Ureter (tissue), 1 donor: ENCODE measurements at places on chromosomes 5 and 9. TPM values are rescaled to one million over a fixed set of nuclear protein-coding genes. Genes with fewer than 3 reads are reported as not detected.

DNA sequence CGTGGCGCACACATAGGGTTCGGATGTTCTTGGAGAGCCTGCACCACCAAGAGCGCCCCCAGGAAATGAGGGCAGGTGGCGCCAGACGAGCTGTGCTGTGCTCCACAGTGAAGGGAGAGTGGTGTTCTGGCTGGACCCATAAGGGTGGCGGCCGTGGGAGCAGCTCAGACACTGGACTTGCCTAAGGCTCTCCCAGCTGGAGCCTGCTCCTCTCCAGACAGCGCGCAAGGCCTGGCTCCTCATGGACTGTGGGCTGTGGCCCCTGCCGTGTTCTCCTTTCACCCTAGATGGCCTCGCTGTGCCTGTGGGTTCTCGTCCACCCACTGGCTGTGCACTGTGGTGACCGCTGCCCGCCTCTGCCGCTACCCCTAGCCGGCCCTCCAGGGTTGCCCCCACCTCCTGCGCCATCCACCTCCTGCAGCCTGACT is 92.9 kb downstream of the EHMT1 start:
- DNase-seq, result no peak

DNA sequence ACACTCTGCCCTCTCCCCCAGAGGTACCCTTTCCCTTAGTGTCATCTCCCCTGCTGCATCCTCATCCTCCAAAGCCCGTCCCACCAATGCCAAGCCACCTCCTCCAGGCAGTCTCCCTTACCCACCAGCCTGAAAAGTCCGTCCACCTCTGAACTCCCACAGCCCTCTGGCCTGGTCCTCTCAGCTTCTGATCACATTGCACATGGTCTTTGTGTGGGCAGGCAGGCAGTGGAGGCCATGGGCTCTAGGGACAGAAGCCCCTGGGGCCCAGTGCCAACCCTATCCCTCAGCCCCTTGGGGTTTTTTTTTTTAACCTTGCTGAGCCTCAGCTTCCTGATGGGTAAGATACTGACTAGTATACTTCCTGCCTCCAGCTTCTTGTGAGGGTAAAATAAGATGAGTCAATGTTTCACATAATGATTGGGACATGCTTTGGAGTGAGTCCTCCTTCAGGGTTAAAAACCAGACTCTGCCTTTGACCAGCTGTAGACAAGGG is 19.4 kb downstream of the CSF1R start:
- no peak for DNase-seq

The HTR4 gene
- total RNA-seq, result not detected

GRCh38 chr9:131277287-131277909 is 1.1 kb upstream of the FAM78A start:
- DNase-seq, result no peak

DNA sequence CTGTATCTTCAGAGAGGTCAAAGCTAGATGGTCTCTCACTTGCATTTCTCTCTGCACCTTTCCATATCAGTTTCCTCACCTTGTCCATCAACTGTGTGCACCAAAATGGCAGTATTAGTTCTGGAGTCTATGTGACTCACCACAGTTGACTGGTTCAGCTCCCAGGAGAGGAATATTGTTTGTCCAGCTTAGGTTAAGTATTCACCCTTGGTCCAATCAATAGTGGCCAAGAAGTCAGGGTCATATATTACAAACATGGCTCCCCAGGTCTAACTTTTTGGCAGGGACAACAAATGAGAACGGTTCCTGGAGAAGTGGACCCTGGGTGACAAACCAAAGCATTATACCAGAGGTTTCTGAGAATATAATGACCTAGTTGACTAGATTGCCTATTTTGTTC is 24.9 kb upstream of the CDC23 start:
- DNase-seq, result no peak

DNA sequence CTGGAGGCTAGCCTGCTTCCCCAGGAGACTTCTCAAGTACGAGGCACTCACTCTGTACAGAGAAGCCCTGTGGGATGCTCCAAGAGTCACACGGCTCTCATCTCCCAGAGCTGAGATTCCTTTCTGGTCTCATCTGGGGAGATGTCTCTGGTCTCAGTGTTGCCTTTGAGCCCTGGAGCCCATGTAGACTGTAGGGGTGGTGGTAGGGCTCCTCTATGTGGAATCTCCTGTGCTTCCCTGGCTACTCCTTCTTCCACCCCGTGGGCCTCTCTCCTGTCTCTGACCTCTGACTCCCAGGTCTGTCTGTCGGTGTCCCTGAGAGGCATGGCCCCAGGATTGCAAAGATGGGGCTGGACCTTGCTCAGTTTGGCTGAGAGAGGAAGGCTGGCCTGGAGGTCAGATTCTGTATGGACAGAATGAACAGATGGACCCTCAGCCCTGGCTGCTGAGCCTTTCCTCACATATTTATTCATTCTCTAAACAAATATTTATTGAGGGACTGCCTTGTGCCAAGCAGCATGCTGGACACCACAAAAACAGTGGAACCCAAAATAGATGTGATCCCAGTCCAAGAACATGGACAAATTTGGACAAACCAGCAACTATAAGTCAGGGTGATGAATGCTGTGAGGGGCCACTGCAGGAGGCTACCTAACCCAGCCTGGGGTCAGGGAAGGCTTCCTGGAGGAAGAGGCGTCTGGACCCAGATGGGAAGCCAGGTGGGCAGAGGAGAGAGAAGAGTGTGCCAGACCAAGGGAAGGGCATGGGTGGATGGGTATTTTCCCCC is 2.6 kb downstream of the CCL19 start:
- DNase-seq, result no peak

The LHFPL2 gene
- 33.3 TPM for total RNA-seq

- DNase-seq, result no peak
These were observed 53.4 kb upstream of the SNAPC3 start for GRCh38 chr9:15369238-15369637.

GRCh38 chr9:121085661-121086060 is 10.9 kb downstream of the CNTRL start:
- DNase-seq, result no peak

DNA sequence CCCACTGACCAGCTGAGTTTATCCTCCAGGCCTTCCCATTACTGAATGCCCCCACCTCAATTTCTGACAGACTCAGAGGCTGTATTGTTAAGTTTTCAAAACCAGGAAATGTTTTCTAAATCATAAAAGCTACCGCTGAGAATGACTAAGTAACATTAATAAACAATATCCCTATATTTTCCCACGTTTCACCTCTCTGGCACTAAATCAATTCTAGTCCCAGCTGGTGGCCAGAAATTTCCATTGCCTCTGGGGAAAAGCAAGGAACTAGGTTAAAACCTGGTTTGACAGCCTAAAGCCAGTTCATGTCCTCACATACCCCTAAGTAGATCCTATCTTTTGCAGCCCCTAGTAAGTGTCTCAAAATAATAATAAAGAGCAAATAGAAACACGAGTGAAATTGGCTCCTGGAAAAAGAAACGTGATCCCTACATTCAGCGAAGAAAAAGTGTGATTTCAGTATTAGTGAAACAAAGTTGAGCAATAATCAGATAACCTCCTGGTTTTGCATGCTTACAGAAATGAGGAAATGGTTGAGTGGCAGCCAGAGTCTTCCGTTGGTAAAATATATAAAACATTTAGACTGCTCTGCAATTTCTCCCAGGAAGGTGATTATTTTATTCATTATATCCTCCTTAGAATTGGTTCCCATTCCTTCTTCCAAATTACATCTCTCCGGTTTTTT is 110.9 kb downstream of the ESM1 start:
- no peak for DNase-seq

GRCh38 chr5:128241051-128241695 is 157.6 kb downstream of the SLC12A2 start:
- no peak for DNase-seq

- DNase-seq, result no peak
These were observed 17.1 kb upstream of the SYNPO start for GRCh38 chr5:150623152-150623877.

GRCh38 chr5:57207007-57207653 is 33.3 kb downstream of the GPBP1 start:
- DNase-seq, result no peak

DNA sequence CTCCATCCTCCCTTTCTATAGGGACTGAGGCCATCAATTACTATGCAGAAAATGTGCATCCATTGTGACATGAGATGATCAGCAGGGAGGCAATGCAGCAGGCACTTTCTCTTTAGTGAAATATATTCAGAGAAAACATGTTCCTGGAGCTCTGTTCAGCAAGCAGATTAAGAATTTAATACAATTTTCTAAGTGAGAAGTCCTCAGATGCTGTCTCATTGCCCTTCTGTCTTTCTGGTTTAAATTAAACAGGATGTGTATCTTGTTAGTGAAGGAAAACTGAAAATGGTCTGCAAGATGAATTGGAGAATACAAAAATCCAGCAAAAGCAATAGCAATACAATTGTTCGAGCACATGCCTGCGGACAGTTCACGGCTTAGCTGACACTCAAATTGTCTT is 445.8 kb upstream of the RIOK2 start:
- DNase-seq, result no peak

The NTRK2 gene
- total RNA-seq, result 3.0 TPM

DNA sequence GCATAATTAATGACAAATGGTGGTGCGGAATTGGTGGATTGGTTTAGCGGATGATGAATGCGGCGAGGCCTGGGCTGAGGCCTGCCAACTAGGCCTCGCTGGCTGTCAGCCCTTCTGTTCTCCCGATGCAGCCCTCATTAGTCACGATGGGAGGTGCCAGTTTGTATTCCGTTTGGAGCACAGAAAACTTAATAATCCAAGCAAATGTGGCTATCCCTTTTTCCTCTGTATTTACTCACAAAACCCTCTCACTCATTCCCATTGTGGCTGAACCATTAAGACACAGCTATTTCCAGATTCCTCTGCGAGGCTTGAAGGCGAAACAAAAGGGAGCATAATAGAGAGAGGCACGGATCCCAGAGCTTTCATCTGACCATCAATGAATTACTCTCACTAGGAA is 114.3 kb downstream of the MVB12B start:
- no peak for DNase-seq

The PCDHB10 gene
- 2.5 TPM for total RNA-seq

- no peak for DNase-seq
These were observed 7.1 kb upstream of the OR5C1 start for GRCh38 chr9:122781671-122782070.

DNA sequence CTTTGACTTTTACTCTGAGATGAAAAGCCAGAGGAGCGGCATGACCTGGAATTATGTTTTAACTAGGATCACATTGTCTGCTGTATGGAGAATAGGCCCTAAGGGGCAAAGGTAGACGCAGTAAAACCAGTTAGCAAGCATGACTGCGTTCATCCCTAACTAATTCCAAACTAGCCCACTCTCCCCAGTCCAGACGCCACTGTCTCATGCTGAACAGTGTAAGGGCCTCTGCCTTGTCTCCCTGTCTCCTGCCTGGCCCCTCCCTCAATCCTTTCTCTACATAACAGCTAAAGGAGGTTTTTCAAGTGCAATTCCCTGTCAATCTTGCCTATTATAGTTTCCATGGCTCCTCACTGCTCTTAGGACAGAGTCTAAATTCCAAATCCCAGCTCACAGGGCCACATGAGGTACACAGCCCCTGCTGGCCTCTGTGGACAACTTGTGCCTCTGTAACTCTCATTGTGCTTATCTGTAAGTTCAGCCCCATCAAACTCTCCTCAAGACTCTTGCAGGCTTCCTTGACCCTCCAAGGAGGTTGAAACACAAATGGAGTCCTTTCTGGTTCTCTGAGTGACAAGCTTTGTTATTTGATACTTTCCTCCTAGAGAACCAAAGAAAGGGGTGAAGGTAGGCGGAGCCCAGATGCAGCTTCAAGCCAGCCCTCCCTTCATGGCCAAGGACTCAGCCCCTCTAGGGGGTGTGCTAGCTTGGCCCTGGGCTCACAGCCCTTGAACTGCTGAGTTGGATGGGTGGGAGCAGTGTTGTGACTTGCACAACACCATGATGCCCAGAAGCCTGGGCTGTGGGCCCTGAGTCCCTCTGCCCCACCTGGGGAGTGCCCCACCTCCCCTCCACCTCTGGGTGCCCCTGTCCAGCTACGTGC is 16.0 kb upstream of the SLC22A4 start:
- no peak for DNase-seq

The WHRN gene
- 11.8 TPM for total RNA-seq

DNA sequence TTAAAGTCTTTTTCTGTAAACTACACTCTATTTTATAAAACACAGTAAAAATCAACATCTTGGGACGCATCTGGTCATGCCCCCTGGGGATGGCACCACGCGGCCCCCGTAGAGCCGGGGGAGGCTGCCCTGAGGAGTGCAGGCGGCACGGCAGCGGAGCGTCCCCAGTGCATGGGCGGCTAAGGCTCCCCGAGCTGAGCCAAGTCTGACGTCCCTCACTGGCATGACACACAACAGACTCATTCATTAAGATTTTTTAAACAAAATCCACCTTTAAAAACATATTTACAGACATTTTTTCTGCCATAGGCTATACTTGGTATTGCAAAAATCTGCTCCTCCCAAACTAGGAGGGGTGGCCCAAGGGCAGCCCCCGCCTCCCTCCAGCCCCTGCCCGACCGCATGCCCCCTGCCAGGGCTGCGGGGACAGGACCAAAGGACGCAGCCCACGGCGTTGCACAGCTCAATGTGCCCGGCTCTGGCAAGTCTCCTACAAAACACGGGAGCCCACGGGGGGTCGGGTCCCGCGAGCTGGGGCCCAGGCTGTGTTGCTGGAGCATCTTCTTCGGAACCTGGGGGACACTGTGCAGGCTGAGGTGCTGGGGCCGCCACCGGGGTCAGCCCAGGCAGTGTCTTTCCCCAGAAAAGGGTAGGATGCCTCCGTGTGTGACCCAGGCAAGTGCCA is 11.8 kb upstream of the SEC16A start:
- no peak for DNase-seq

The MEIKIN gene
- not detected for total RNA-seq

The EGFLAM gene
- total RNA-seq, result 3.7 TPM

GRCh38 chr5:15992918-15993317 is 186.7 kb downstream of the MARCHF11 start:
- DNase-seq, result no peak

The STK10 gene
- 41.9 TPM for total RNA-seq

GRCh38 chr9:15856591-15856990 is 303.7 kb downstream of the CCDC171 start:
- no peak for DNase-seq
